Peyer's patch (tissue), 4 donors: ENCODE measurements at places on chromosomes 2 and 18. TPM values are rescaled to one million over a fixed set of nuclear protein-coding genes. Genes with fewer than 3 reads are reported as not detected.

The PROM2 gene
- 53.6 TPM for total RNA-seq

The CPO gene
- total RNA-seq: not detected

The FBXO41 gene
- 2.9 TPM for total RNA-seq

DNA sequence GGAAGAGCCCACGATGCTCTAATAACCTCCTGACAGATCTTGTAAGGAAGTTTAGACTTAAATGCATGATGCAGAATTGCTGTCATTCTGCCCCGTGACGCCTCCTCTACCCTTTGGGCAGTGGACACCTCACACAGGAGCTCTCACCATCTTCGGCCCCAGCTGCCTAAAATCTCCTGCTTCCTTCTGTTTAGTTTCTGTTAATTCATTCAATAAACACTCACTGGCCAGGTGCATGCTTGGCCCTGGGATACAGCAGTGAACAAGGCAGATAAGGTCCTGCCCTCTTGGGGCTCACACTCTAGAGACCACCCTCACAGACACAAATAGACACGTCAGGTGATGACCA, 81.1 kb downstream of the SEPTIN10 start:
- no peak for DNase-seq

- no peak for DNase-seq
Measured at GRCh38 chr2:226495466-226496272, 304.0 kb downstream of the IRS1 start.

DNA sequence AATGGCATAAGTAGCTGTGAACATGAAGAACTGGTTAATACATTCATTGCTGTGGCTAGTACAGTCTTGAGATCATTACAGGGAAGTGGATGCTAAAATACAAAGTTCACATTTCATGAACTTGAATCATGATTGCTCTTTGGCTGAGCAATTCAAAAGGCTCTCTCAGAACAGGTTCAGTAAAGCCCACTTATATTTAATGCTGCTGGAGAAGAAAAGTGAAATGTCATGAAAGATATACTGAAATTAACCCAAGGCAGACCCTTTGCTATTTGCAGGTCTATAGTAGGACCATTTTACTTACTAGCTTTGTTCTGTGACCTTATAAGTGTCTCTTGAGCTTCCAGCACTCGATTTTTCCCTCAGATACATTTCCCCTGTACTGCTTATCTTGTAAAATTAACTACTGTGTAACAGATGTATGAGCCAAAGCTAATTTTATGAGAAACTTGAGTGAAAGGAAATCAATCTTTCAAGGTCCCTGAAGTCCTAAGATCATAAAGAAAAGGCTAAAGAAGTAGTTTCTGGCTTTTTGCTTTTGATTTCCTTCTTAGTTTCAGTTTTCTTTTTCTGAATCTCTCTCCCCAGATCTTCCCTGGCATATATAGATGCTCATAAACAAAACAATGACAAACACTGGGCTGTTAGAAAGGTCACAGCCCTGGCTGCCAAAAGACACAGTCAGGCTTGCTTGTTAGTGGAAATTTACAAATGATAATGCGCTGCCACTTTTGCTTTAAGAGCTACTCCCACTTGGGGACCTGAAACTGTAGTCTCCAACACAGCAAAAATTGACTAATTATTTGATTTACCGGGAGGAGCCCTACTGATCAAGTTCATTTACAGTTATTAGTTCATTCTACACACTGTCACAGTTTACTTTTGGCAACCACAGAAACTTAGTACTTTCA, 132.7 kb upstream of the XPO1 start:
- DNase-seq: no peak

DNA sequence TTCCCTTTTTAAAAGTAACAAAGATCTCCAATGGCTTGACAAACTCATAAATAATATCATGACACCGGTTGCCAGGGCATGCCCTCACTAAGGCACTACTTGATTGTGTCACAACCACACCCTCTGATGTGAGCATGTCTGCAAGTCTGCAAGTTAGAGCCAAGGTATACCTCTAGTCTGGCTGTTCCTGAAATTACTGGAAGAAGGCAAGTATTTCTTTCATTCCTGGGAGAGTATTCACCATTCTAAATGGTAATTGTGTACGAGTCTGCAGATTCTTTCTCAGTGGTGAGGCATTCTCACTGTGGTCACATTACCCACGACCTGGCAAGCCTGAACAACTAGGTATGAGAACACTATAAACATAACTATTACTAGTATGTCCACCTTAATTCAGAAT, 25.7 kb upstream of the RNU4ATAC start:
- no peak for DNase-seq

- DNase-seq: no peak
Measured at GRCh38 chr2:72846171-72847095, 20.6 kb upstream of the EXOC6B start.

DNA sequence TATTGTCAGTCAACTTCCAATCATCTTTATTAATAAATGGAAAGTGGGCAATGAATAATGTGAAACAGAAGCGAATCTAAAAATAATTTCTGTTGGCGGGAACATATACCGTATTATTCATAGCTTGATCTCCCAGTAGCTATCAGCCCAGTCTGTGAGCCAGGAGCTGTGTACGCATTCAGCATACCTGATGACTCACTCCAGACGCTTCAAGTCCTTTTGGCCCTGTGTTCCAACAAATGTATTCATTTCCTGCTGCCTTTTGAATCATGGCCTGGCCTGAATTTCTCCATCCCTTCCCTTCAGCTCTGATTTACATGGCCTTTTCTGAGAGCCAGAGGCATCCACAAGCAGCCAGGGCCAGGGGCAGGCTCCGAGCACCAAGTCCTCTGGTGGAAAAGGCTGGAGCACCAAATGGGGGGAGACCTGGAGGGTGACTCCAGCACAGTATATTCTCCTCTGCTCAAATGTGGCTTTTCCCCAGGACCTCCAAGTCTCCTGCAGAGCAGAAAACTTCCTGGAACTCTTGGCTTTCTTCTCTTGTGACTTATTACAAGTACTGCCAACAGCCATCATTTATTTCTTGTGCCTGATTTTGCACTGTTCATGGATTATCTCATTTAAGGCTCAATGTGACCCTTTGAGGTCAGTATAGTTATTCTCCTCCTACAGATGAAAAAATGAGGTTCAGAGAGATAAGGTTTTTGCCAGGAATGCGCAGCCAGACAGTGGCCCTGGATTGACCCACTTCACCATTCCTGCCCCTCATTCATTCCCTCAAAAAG, 108.7 kb downstream of the EN1 start:
- DNase-seq: no peak

DNA sequence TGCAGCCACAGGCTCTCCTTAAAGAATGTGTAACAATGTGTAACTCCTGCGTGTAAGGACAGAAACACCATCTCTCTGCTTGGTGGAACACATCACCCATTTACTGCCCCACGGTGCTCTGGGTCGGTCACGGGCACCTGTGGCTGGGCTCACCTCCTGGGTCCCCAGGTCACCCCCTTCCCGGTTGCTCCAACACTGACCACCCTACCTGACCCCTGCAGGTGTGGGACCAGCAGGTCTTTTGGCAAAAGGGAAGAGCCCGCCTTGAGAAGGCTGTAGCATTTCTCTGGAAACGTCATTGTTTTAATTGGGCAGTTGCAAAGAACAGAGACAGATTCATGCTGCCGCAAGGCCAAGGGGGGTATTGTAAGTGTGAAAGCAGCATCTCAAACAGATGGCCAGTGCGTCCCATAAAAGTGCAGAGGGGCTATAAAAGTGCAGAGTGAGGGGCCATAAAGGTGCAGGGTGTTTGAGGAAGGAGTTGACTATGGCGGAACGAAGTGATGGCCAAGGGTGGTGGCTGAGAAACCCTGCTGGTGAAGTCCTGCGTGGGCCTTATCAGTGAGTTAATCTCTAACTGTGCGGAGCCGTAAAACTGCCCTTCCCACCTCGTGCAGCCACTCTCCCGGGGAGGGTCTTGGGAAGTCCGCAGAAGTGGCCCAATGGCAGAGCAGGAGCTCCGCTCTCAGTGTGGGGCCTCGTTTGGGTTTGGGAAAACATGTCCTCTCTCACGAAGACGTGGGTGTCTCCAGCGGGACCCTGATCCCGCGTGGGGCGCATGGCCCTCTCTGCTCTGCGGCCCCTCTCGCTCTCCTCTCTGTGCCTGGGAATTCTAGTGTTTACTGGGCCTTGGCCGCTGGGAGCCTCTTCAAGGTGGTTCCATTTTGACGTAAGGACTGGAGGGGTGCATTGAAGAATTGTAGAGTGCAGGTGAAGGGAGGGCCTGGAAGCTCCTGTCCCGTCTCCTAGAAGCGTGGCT, 13.7 kb upstream of the NEU4 start:
- DNase-seq: peak; percentile 46

DNA sequence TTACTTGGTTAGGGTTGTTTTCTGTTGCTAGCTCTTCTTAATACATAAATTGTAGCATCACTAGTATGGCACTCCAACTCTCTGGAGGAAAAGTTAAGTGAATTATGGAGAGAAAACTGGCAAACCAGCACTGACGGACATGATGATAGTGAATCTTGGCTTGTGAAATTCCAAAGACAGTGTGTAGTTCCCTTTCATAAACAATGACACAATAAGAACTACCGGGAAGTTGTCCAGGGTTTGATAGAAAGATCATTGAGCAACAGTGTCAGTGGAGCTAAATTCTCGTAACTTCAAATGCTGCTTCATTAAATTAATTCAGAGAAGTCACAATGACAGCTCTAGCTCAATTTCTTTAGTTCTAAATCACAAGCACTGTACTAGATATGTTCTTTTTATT, 66.5 kb downstream of the RIT2 start:
- DNase-seq: no peak

DNA sequence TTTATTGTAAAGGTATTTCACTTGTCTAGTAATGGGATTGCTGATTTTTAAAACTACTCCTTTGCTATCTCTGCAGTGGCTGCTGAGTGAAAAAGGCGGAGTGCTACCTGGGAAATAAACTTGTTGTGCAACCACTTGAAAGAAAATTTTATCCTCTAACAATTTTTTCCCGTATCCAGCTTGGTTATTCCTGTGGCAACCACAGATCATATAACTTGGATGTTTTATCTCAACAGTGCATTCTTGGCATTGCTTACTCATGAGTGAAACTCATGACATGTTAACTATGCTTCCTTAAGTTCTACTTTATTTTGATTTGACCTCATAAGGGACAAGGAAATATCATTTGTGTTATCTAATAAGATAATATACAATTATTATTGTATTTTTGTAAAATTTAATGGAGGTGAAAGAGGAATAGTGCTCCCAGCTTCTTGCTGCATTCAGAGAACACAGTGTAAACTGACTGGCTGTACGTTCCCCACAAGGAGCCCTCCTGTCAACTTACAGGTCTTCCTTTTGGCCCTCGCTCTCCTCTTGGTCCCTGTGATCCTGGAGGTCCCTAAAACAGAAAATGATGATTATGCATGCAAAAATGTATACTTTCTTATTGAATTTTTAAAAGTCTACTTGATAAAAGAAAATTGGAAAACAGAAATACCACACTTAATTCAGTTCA, 82.7 kb downstream of the COL5A2 start:
- DNase-seq: no peak

DNA sequence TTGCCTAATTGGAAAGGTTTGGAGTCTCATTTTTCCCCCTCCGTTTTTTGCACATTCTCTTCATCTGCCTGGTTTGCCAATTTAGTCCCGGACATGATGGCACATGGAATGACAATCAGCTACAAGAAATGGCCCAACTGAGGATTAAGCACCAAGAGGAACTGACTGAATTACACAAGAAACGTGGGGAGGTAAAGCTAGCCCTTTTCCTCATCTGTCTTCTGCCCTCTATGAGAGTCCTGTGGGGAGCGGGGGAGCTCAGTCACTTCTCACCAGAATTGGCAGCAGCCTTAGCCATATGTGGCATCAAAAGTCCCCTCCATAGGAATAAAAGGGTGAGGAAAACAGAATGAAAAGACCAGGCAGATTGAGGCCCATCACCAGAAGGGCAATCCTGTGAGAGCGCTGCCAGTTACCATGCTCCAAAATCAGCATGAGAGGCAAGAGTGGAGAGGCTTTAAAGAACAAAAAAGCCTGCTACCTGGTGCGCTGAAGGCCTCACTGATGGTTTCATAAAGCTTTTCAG, 11.6 kb downstream of the ATG16L1 start:
- no peak for DNase-seq

DNA sequence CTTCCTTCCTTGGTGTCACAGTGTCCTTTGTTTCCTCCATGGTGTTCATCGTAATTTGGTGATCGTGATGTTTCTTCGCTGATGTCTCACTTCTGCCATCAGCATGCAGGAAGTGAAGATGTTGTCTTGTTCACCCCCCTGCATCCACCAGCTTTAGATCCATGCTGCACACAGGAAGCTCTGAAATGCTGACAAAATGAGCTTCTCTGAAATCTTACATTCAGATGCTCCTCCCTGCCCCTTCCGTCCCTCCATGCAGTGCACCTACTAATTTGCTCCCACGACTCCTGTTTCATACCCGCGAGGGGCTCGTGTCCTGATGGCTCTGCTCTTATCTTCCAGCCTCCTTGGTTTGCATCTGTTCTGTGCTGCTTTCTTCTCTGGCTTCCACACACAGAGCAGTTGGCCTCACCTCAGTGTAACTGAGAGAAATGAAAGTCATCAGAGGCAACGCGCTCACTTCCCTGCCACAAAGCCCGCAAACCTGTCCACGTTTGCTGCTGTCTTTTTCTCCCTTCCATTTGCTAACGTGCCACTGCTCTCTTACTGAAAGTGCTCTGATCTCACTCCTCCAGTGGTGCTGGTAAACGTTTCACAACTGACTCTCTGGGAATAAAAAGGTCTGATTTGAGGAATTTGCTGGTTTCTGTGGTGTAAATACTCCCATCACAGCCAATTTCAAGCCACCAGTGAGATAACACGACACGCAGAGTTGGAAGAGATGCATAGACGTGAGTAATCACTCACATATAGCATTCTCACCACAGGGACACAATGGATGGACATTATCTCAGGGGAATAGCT, 41.0 kb upstream of the MGAT4A start:
- no peak for DNase-seq

DNA sequence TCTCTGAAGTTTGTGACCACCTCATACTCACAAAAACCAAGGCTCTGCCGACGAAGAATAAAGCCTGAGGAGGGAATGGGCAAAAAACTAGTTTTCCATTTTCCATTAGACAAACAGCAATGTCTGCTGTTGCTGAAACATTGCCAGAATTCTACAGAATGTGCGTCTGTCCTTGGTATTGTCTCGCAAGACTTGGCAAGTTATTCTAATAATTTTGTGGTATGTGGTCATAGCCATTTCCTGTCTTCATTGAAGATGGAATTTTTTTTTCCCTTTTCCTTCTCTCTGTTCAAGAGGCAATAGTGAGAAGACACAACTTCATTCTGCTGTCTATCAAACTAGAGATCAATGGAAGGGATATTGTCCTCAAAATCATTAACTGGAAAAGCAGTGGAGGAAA, 296.1 kb downstream of the RND3 start:
- DNase-seq: no peak

- DNase-seq: no peak
Measured at GRCh38 chr2:172937884-172938712, 137.5 kb upstream of the MAP3K20 start.

- peak; percentile 75 for DNase-seq
Measured at GRCh38 chr2:71742953-71743601, 289.7 kb downstream of the DYSF start.

DNA sequence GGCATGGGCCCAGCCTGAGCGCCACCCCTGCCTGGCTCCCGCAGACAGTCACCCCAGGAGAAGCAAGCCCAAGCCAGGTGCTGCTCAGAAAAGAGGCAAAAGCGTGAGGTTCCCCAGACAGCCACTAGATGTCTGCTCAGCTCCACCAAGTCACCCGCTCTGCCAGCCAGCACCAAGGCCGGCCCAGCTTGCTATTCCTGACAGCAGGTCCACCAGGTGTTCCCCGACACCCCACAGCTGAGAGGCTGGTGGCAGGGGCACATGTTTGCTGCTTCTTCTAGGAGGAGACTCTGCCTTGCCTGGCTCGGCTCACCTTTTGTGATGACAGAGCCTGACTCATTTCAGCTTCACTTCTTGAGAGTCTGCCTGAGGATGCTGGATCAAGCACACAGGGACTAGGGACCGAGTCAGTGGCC, 206.7 kb downstream of the MGAT5 start:
- peak; percentile 62 for DNase-seq
